ENCODE measurements at places on chromosomes 3 and 15.
A peak's percentile ranks its signal among the peaks of the same experiment; 100 is the strongest.

GRCh38 chr3:197956626-197956988, 3.4 kb upstream of the LMLN start:
- DNase-seq = no peak

DNA sequence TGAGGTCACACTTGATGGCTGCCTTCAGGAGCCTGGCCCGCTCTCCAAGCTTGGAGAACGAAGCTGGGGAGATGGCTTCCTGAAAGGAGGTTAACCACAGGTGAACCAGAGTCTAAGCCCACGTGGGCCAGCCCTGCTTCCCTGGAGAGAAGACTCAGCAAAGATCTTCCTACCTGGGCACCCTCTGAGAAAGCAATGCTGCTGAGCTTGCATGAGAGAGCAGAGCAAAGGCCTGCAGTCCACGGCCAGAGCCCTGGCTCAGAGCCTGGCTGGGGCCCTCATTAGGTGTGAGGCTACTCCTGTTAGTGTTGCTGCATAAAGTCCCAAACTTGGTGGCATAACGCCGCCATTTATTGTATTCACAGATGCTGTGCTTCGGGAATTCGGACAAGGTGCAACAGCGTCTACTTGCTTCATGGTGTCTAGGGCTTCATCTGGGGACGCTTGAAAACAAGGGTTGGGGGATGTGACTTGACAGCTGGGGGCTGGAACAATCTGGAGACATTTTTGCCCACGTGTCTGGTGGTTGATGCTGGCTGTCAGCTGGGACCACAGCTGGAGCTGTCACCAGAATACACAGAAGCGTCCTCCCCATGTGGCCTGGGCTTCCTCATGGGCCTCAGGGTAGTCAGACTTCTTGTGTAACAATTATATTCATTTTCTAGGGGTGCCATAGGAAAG, 87.9 kb upstream of the MEF2A start:
- DNase-seq = no peak

DNA sequence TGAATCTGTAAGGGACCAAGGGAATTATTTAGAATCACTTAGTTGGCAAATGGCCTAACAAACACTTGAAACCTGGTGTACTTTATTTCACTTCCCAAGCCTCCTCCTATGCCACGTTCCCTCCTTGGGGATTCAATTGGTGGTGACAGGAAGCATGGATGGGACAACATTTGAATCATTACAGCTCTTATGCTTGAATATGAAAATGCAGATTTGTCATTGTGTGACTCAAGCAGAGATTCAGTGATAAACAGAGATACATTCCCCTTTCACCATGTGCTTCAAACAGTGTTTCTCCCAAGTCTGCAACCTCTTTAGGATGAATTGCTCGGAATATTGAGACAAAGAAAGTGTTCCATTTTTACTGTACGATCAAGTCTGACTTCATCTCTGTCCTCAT, 32.7 kb upstream of the MED12L start:
- DNase-seq = no peak

DNA sequence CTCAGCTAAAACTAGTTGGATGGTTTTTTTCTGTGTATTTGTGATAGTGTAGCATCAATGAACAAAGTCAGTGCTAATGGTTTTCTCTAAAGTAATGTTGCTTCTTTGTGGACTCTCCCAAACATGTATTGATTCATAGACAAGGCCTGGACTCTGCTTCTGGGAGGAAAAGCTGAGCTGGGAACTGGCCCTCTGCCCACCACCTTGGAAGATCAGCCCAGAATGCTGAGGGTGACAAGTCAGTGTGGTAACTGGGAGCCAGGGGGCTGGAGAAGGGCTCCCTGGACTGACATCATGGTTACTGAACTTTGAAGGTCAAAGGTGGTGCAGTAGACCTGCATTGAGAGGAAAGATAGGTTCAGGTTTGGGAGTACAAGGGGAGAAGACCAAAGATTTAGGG, 3.0 kb downstream of the ARHGAP31 start:
- DNase-seq = no peak

DNA sequence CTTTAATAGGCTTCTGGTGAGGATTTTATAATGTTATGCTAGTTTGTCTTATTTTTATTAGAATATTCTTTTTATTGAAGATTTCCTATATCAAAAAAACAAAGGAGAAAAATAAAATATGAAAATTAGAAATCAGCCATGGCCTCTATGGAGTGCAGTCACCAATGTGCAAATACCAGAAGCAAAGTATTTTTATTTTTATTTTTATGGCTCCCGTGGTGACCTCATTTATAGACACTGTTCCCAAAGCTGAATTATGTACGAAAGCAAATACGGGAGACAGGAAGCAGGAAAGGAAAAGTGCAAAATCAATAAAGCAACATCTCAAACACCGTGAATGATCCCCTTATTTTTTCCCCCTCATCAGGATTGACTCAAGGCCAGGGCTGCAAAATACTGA, 35.1 kb downstream of the DAZL start:
- no peak for DNase-seq

- DNase-seq = no peak
These were observed 23.2 kb upstream of the MUC4 start for GRCh38 chr3:195834675-195835583.

DNA sequence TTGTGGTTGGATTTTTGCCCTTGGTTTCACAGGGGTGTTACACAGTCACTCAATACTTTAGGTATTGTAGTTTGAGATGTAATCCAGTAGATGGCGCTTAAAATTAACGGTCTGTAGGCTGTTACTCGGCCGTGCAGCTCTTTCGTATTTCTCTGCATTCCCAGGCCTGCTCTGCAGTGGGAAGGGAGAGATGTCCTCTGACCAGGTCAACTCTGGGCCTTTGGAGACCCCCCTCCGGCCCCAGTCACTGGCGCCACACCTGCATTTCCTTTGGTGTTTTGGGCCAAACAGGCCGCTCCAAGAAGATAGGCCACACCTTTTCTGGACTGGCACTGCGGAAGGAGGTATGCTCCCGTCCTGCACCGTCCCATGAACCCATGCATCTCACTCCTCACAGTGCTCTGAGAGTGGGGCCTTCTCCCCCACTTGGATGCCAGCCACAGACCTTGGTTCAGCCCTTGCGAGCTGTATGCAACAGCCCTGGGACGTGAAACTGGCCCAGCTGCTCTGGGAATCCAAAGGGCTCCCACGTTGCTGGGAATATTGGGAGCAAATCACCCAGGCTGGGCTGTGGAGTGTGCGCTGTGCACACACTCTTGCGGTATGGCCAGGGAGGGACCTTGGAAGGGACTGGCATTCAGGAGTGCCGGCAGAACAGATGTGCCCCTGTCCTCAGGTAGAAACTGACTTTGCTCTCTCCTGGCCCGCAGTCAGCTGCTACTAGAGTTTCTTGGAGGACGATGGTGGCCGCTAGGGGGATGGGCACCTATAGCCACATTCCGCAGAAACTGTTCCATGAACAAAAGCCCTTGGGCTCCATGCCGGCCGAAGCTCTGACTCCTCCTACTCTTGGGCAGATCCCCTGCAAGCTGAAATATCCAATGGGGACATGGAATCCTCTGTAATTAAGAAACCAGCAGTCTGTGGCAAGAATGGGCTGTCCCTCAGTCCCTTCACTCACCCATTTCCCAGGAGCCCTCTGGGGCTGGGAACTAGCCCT, 410.5 kb upstream of the CADM2 start:
- DNase-seq = peak; percentile 34

- no peak for DNase-seq
These were observed 7.1 kb downstream of the TJP1 start for GRCh38 chr15:29815000-29815710.

- DNase-seq = no peak
These were observed 19.1 kb downstream of the TTC21A start for GRCh38 chr3:39126532-39127071.

DNA sequence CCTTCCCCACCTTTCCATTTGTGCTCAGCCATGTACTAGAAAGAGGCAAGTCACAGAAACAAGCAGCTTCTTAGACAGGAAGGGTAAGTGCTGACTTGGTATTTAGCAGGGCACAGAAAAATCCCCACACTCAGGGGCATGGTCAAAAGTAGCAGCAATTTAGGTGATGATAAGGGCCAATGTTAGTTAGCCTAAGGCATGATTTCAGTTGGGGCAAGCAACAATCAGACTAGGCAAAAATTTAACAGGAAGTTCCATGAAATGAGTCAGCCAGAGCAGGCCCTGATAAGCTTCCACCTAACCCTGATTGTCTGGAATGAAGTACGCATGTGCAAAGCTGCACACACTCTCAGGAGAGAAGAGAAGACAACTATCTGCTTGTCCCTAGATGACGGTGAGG, 423.4 kb upstream of the UBE2E2 start:
- no peak for DNase-seq

- DNase-seq = peak; percentile 69
These were observed at the start of gene LRRN1 for GRCh38 chr3:3799173-3800079. LRRN1 (plus strand) TSS chr3:3799431; CDS start chr3:3844642, 45,211 bp downstream.

GRCh38 chr15:70653426-70653825, 109.9 kb downstream of the UACA start:
- DNase-seq = no peak

GRCh38 chr15:53445531-53445930, 313.9 kb downstream of the WDR72 start:
- DNase-seq = no peak

- no peak for DNase-seq
These were observed 14.4 kb downstream of the GOLGB1 start for GRCh38 chr3:121735047-121735696.

GRCh38 chr15:52584414-52584813, 15.6 kb upstream of the ARPP19 start:
- no peak for DNase-seq

GRCh38 chr3:69775751-69776150, 36.5 kb downstream of the MITF start:
- DNase-seq = no peak

- DNase-seq = no peak
These were observed 194.3 kb downstream of the BCHE start for GRCh38 chr3:165642761-165643420.

- DNase-seq = peak; percentile 74
These were observed 9.7 kb upstream of the THUMPD3 start for GRCh38 chr3:9352917-9353752.

DNA sequence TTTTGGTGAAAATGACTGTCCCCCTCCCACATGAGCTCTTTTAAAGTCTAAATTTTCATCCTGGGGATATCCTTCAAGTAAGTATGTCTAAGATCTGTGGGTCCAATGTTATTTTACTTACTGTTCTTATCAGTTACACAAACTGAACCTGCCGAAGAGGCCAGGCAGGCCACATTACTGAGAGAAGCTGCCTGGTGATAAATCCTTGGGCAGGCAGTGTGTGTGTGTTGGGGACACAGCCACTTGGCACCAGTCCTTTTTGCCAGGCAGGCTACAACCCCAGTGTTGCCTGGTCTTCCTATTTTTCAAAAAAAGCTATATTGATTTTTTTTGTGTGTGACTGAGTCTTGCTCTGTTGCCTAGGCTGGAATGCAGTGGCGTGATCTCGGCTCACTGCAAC, 50.6 kb upstream of the RASA2 start:
- DNase-seq = no peak

DNA sequence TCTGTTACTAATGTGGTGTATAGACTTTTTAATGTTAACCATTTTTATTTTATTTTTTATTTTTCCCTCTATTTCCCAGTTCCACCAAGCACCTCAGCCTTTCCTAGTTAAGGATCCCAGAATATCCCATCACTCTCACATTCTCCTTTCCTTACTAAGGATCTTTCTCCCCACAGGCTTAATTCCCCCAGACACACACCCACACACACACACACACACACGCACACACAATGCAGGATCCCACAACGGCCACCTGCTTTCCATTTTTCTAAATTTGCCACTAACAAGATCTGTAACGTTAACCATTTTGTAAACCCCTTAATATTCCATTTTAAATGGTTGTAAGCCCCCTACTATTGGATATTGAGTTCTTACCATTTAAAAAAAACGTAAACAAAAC, 404.1 kb downstream of the ZIC1 start:
- no peak for DNase-seq

GRCh38 chr3:188320757-188321156, 166.8 kb downstream of the LPP start:
- DNase-seq = no peak

- peak; percentile 68 for DNase-seq
These were observed 422.7 kb upstream of the TPRG1 start for GRCh38 chr3:188749010-188749617.

GRCh38 chr15:60854858-60855564, 374.1 kb downstream of the RORA start:
- DNase-seq = no peak

GRCh38 chr3:30475038-30475808, 131.2 kb upstream of the TGFBR2 start:
- DNase-seq = no peak

DNA sequence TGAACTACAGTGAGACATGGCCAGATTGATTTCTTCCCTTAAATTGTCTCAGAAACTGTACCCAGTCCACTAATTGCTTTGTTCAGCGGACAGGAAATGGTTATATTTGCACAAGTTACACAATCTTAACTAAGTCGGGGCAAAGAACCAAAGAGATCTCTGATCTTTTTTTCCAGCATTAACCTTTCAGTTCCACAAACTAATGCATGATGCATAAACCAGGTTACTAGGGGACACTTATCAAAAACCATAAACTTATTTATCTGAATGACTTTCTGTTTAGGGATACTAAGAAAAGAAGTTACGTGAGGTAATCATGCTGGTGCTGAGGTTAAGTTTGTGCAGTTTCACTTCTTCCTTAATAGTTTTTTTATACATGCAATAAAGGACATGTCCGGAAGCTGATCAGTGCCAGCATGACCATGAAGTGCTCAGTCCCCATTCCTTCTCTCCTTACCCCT, 22.4 kb downstream of the FNDC3B start:
- no peak for DNase-seq

- no peak for DNase-seq
These were observed 4.8 kb upstream of the BCL6 start for GRCh38 chr3:187750006-187750512.

DNA sequence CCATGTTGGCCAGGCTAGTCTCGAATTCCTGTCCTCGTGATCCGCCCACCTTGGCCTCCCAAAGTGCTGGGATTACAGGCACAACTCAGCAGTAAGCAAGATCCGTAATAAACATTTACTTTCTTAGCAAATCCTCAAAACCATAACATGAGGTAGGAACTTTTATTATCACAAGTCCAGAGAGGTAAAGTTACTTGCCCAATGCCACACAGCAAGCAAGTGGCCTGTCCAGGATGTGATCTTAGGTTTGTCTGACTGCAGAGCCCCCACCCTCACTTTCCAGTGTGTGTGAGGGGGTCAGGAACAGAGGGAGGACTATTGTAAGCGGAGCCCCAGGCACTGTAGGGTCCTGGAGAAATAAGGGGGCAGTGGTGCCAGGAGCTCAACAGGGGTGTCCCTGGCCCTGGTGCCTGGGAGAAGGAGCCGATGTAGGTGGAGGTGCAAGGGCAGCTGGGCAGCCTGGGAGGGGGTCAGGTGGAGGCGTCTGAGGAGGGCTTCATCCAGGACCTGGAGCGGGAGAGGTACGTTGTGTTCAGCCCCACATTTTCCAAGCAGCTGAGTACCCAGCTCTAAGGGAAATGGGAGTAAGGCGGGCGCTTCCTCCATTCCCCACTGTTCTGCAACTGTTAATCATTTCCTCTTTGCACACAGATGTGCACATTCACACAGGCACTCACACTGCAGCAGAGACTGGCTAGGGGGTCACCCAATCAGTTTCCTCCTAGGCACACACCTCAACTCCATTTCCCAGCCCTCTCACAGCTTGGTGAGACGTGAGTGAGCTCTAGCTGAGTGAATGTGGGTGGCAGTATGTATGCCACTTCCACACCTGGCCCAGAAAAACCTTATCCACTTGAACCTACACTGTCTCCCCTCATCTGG, 5.9 kb downstream of the RPUSD3 start:
- DNase-seq = no peak
